ENCODE measurements at places on chromosomes 16 and 17.

DNA sequence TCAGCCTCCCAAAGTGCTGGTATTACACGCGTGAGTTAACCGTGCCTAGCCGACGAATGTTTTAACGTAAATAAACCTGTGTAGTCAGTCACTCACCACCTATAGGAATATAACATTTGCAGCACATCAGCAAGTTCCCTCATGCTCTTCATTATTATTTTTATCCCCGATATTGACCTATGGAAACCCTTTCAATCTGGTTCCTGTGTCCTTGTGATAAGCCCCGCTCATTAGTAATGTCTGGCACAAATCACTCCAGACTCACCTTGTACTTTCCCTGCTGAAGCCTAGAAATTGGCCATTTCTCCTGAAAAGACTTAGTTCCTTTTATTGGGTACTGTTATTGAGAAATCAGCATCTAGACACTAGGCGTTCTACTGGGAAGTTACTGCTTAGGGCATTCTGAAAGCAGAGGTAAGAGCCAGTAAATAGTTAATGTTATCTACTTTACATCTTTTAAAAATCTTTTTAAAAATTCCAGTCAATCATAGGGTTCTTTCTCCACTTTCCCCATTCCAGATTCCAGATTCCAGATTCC is 1.5 kb upstream of the PHKG2 start:
- peaks cover 14% of the 10 kb centered on the region for H3K36me3 ChIP-seq
- no peak for DNase-seq
- no peaks in the 10 kb centered on the region for H3K27me3 ChIP-seq
- 0 out of 2 replicates have a peak, but pooled peaks cover under 1% of the 10 kb centered on the region for H3K4me1 ChIP-seq

- H3K4me3 ChIP-seq = peak overlapping the region; percentile 53
- H3K27ac ChIP-seq = no peak overlapping the region
- no peak for DNase-seq
These were observed 604 bp downstream of the HS3ST3B1 start for GRCh38 chr17:14301279-14302090.

- no peak overlapping the region for H3K4me3 ChIP-seq
- no peak for DNase-seq
- H3K4me1 ChIP-seq = peaks cover 4% of the 10 kb centered on the region
- no peak overlapping the region for H3K27ac ChIP-seq
These were observed 87.5 kb upstream of the SDK2 start for GRCh38 chr17:73731733-73732132.

GRCh38 chr17:78315355-78316114 is 44.3 kb downstream of the SOCS3 start:
- no peak for DNase-seq
- H3K4me3 ChIP-seq = no peak overlapping the region
- H3K27me3 ChIP-seq = no peaks in the 10 kb centered on the region
- peak overlapping the region; percentile 8 for H3K27ac ChIP-seq
- no peaks in the 10 kb centered on the region for H3K36me3 ChIP-seq
- H3K4me1 ChIP-seq = peaks cover 19% of the 10 kb centered on the region
